ENCODE measurements at places on chromosomes 5 and 9.

DNA sequence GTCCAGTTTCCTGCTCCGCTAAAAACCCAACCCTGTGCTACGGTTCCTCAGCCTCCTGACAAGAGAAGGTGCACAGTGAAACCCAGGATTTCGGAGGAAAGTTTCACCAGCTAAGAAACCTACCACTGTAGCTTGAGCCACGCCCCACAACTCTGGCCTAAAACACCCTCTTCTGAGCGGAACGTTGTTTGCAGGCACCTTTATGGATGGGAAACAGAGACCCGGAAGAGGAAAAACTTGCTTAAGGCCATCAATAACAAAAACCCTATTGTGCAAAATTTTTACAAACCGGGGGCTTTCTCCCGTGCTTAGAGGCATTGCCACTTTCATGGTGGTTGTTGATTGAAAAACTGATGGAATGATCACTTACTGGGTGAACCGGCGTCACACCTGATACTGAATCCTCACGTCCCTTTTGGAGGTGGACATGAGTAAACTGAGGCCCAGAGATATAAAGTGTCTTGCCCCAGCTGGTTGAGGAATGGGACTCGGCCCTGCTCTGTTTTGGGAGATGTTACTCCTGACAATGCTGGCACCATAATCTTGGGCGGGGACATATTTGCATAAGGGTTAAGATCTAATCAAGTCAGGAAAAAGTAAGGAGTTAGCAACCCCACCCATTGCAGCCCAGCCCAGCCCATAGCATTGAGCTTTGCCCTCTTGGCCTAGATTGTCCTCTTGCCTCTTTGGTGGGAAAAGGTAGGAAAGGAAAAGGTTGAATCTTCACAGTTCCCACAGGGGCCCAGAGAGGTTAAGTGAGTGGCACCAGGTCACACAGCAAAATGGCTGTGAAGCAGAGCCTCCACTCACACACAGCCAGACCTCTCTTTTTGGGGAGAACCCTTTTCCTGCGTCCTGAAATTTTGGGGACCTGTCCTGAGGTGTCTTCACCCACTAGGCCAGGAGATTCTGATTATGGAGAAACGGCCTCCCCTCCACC lies 23.2 kb upstream of the PTGS1 start:
- no peak for DNase-seq

GRCh38 chr5:151492729-151493128 lies 45.3 kb downstream of the SLC36A1 start:
- DNase-seq = no peak

- DNase-seq = no peak
These were observed 78.2 kb upstream of the MAP3K1 start for GRCh38 chr5:56737002-56737621.

DNA sequence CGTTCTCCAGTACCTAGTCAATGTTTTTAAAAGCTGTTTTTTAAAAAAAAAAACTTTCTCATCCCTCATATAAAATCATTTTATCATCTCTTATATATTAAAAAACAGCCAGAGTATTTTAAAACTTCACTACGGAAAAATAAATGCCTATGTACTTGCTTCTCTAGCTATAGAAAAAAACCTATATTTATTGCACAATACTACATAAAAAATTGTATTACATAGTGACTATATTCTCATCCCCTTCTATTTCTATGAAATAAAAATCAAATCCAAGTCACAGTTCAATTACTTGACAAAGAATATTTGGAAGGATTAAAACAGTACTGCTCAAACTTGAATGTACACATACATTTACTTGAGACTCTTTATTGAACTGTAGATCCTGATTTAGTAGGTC lies 56.7 kb downstream of the RICTOR start:
- DNase-seq = no peak

DNA sequence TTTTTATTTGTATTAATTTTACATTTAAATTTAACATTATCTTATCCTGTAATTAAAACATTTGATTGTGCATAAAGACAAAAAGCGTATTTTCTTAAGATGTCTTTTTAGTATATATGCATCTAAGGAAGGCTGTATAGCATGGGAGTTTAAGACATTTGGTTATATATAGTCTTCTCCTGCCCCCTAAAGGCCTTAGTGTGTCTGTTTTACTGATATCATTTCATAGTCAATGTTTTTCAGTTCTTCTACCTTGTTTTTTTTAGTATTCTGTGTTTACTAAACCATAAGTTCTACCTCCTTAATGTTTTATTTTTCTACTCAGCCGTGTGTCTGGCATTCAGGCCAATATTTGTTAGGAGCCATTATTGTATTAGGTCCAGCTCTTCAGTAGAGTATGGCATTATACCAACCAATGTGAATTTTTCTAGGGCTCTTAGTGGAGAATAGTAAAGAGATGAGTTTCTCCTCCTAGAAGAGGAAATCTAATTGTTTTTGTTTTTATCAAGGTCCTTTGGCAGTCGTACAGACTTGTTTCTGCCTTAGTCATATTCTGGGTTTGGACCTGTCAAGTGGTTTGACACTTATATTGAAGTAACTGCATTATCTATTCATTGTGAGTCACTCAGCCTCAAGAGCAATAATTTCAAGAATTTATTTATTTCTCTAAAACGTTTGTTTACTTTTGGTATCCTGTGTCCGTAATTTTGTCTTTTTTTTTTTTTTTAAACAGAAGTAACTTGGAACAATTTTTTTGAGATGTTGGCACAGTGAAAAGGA lies 74.8 kb downstream of the SLF1 start:
- no peak for DNase-seq

GRCh38 chr9:127858041-127858512 lies 3.6 kb upstream of the ENG start:
- DNase-seq = no peak

GRCh38 chr9:13213998-13214397 lies 65.5 kb downstream of the MPDZ start:
- no peak for DNase-seq

DNA sequence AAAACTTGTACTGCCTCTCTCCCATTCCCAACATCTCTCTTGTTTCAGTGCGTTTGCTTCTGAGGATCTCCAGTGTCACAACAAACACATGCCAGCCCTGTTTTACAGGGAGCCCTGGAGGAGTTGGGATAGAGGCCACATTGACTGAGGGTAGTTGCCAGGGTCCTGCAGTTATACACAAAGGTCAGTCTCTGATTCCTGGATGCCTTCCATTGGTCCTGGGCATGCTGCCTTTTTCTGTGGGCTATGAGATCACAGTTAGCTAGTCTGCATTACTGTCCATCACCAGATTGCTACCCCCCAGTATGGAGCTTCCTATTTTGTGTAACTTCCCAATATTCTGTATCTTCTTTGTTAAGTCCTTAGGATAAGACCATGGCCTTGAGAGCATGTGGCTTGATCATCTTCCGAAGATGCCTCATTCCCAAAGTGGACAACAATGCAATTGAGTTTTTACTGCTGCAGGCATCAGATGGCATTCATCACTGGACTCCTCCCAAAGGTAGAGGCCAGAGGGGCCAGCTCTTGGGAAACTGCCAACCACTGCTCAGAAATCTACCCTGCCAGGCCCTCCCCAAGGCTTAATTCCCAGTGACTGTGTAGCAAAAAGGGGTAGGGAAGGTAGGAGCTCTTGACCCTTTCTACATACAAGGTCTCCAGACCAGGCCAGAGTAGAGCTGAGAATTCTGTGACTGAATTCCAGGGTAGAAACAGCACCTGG lies 9.5 kb downstream of the NUDT2 start:
- no peak for DNase-seq

Measured in RWPE2 (cell line).